ENCODE measurements at places on chromosomes 2 and 18. TPM values are rescaled to one million over a fixed set of nuclear protein-coding genes. Genes with fewer than 3 reads are reported as not detected.

The DLX2 gene
- 0.26 TPM for total RNA-seq

The AP1S3 gene
- total RNA-seq = 17.4 TPM

The MC5R gene
- total RNA-seq = not detected

The TDRD15 gene
- not detected for total RNA-seq

The KIF3C gene
- total RNA-seq = 6.7 TPM

The UGT1A5 gene
- not detected for total RNA-seq

The MC4R gene
- total RNA-seq = not detected

The VWC2L gene
- not detected for total RNA-seq

The PLB1 gene
- 0.63 TPM for total RNA-seq

The PARD6G gene
- total RNA-seq = 0.40 TPM

DNA sequence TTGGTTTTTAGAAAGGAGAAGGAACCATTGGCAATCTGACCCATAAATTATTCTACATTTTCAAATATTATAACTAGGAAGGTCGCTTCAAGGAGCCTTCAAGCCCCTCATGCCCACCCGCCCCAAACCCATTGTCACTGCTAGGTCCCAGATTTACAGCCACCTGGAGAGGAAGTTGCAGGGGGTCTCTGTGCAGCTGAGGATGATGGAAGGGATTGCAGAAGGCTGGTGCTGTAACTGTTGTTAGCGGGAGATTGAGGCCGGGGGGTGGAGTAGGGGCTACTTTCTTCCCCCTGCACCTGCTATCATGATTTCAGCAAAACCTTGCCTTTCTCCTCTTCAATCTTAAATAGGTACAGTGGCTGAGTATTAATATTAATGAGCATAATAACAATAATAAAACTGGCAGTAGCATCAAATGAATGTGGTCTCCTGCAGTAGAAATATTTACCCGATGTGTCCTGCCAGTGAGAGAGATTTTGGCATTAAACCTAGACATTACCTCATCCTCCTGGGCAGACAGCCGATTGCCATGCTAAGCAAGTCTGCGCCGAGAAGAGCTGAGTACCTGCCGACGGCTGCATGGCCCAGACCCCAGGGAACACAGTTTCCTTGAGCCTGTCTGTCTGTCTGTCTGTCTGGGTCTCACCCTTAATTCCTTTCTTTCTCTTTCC lies 225.4 kb downstream of the FAM210A start:
- DNase-seq = no peak

GRCh38 chr2:86274265-86274917 lies 63.0 kb downstream of the REEP1 start:
- DNase-seq = no peak

DNA sequence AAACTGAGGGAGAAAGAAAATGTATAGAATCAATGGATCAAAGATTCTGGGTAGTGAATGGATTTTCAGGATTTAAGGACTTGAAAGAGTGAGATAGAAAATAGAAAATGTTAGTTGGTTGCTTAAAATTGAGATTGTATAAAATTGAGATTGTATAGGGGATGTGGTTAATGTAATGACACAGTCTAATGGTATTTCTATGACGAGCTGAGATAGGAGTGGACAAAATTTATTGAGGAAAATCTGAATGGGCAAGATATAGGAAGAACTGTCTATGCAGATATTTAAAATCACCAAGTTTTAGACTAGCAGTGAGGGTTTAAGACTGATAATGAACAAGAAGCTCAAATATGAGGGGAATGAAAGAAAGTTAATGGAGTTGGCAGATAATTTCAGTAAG lies 406.6 kb downstream of the NYAP2 start:
- no peak for DNase-seq

GRCh38 chr2:39696101-39696553 lies 30.4 kb downstream of the TMEM178A start:
- DNase-seq = no peak

GRCh38 chr2:71372042-71372441 lies 40.5 kb downstream of the ZNF638 start:
- no peak for DNase-seq

DNA sequence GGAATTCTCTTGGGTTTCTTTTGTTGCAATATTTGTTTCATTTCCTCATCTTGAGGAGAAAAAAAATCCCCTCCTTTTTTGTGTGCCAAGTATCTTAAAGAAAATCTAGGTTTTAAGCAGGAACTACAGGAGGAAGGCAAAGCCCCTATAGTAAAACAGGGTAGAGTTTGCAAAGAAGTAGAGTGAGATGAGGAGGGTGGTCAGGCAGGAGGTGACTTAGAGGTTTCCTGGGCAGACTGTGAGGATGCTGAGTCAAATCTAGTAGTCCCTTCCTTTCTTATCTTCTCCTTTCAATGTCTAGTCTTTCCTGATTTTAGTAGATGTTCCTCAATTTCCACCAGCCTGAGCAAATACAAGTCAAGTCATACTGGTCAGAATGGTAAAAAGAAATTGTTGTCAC lies 222.5 kb downstream of the PMAIP1 start:
- no peak for DNase-seq

DNA sequence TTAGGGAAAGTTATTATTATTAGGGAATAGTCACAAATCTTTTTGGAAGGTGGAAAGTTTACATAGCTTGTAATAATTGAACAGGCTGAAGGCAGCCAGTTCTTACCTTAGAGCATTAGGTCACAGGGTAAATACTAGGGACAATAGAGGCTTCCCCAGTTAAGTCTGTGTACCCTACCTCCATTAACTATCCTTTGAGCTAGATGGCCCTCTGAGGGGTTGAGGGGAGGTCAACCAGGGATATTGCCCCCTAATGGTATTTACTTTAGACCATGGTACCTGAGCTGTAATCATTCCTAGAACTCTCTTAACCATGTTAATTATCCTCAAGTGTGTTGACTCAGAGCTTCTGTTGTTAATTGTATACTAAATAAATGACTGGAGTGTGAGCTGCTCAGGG lies 120.5 kb upstream of the SCN7A start:
- no peak for DNase-seq

DNA sequence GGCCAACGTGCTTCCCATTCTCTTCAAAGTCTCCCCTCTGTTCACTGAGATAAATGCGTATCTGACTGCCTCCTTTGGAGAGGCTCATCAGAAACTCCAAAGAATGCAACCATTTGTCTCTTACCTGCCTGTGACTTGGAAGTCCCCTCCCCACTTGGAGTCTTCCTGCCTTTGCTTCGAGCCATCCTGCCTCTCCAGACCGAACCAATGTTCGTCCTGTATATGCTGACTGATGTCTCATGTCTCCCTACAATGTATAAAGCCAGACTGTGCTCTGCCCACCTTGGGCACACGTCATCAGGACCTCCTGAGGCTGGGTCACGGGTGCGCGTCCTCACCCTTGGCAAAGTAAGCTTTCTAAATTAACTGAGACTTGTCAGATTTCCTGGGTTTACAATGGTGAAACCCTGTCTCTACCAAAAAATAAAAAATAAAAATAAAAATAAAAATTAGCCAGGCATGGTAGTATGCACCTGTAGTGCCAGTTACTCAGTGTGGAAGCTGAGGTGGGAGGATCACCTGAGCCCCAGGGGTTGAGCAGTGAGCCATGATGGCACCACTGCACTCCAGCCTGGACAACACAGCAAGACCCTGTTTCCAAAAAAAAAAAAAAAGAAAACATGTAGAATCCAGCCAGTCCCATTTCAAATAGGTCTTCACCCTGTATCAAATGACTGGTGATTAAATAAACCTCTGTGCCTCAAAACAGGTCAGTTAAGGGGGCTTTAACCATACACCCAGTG lies 29.0 kb downstream of the HDLBP start:
- DNase-seq = no peak

- no peak for DNase-seq
These were observed 161.6 kb downstream of the BCL11A start for GRCh38 chr2:60391649-60392375.

- no peak for DNase-seq
These were observed 105.0 kb downstream of the LRRTM1 start for GRCh38 chr2:80199504-80199903.

DNA sequence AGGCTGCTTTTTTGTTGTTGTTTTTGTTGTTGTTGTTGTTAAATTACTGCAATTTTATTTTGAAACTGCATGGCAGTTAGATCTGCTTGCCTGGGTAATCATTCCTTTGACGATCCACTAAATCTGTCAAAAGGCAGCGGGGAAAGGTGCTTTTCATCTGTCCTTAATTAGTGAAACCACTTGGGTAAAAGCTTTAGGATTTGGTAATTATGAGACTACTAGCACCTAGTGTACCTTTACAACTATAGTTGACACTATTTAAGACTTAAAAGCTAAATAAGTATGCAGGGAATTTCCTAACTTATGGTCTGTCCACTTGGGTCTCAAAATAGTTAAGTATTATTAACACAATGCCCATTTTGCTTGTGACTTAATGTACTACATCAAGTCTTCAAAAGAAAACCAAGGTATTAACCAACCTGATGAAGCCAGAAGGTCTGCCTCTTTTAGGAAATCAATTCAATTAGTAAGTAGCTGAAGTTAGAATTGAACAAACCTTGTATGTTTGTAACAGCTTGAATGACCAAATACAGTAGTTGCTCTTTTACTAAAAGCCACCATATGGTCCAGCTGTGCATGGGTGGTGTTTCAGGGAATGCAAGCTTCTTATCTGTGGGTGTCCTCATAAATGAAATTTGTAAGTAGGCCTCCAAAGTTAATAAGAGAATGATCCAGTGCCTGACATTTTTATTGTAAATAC lies 44.8 kb downstream of the NAB1 start:
- DNase-seq = no peak

- no peak for DNase-seq
These were observed 475.6 kb upstream of the HS6ST1 start for GRCh38 chr2:128794285-128794684.

- no peak for DNase-seq
These were observed 118.4 kb downstream of the PKP4 start for GRCh38 chr2:158575051-158575635.

DNA sequence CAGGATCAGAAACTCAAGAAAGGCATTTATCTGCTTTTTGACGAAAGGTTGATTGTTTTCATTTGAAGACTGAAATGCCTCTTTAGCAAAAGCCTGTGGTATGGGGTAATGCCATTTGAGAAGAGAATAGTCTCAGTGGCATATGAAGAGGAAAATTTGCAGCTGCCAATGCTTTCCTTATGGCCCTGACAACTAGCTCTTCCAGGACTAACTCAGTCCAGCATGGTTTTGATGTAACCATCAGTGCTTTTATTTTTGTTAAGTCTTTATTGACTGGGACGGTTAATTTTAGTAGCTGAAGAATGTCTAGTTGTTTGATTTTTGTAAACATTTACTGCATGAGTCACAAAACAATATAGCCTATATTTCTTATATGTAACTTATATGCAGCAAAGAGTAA lies 158.4 kb downstream of the LNPK start:
- DNase-seq = no peak

DNA sequence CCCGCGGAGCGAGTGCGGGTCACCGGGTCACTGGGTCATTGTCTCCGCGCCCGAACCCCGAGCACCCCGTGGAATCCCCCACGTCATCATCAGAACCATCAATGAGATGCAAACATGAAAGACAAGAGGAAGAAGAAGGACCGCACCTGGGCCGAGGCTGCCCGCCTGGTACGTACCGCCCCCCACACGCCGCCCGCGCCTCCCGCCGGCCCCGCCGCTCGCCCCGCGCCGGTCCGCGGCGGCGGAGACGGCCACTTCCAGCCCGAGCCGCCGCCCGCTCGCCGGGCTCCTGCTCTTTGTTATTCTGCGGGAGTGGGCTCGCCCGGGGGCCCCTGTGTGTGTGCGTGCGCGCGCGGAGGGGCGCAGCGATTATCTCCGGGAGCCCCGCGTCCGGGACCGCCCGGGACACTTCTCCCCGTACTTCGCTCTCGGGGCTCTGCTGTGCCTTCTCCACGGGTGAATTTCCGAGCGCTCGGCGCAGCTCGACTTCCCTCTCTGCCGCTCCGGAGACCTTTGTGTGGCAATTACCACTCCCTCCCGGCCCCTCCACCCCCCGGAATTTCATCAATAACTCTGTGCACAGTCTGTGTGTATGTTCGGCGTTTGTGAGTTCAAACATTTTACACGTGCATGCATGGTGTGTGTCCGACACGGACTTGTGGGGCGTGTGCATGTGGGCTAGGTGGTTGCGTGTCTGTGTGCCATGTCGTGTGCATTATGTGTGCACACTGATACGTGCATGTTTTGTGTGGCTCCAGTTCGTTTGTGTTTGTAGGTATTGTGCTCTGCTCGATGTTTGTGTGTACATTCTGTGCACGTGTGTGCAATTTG lies 714 bp downstream of the ASXL3 start:
- no peak for DNase-seq

DNA sequence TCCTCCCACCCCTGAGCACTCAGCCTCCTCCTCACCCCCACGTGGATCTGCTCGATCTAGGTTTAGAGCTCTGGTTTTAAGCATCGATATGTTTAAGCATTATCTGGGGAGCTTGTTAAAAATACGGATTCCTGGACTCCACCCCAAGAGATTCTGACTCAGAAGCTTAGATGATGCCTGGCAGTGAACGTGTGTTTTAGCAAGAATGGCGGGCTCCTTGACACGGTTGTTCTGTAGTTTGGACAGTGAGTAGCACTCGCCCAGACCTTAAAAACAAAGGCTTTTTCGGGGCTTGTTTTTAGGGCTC lies 47.3 kb downstream of the LDLRAD4 start:
- no peak for DNase-seq

DNA sequence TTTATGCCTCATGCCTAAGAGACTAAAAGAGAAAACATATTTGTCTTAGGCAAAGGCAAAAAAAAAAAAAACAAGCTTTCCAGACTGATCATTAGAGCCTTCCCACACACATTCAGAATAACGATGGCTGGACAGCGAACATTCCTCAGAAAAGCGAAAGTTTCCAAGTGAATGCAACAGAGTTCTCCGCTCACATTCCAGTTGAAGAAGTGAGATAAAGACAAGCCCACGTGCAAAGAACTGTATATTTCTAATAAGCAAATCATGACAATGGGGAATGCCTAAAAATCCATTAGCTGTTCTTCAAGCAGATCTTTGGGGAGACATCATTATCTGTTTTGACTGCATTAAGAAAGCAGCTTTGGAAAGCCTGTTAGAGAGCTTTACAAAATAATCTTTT lies 347.9 kb downstream of the METTL4 start:
- no peak for DNase-seq

DNA sequence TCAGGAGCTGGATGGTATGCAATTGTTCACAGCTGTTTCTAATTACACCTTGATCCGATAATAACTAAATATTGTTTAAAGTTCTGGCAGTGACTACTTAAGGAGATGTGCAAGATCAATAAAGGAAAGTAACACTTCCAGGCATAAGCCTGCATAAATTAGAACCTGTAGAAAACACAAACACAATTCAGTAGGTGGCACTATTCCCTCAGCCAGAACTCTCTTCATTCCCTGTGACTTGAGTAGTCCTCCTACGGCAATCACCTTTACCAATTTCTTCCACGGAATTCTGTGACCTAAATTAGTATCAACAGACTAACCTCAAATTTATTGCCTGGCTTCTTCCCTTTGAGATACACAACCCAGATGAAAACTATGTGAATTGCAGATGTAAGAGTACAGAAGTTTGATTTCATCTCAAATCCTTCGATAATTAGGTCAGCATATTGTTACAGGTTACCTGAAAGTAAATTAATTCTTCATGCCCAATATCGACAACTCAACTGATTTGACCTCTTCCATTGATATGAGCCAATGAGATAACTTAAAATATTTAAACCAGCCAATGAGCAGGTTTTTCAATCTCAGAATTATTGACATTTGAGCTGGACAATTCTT lies 137.8 kb downstream of the PID1 start:
- DNase-seq = no peak

GRCh38 chr2:23595601-23596251 lies 210.7 kb downstream of the KLHL29 start:
- no peak for DNase-seq
